Bronchial smooth muscle cell (primary cell): ENCODE measurements at places on chromosomes 6 and 20. TPM values are rescaled to one million over a fixed set of nuclear protein-coding genes. Genes with fewer than 3 reads are reported as not detected.

Gene TRAPPC3L
- total RNA-seq, result 0.09 and 0.16 TPM in 2 replicates

Gene VEGFA
- total RNA-seq, result 41.8 and 164 TPM in 2 replicates

Gene RMND1
- 29.5 and 42.9 TPM in 2 replicates for total RNA-seq

Gene BPHL
- 16.6 and 16.7 TPM in 2 replicates for total RNA-seq

Gene WFDC5
- not detected in 2 replicates for total RNA-seq

Gene PRICKLE4
- 0.16 TPM in 1 of 2 replicates, not detected in the other for total RNA-seq

Gene TSPO2
- not detected in 2 replicates for total RNA-seq

Gene GSTA5
- not detected in 2 replicates for total RNA-seq

Gene TOX2
- 1.6 and 1.7 TPM in 2 replicates for total RNA-seq

Gene HLA-DPA1
- 2.4 TPM in 1 of 2 replicates, not detected in the other for total RNA-seq

Gene C2
- total RNA-seq, result 0.86 and 2.0 TPM in 2 replicates

Gene OPRL1
- total RNA-seq, result 2.2 and 3.5 TPM in 2 replicates

Gene PKIB
- 2.1 and 9.3 TPM in 2 replicates for total RNA-seq

Gene SLC32A1
- not detected in 2 replicates for total RNA-seq

Gene GLP1R
- total RNA-seq, result not detected in 2 replicates

Gene C20orf202
- not detected in 2 replicates for total RNA-seq

Gene GUCA1A
- under 0.01 TPM in 1 of 2 replicates, not detected in the other for total RNA-seq

Gene NINL
- total RNA-seq, result 15.3 and 17.0 TPM in 2 replicates

Gene DTD1
- total RNA-seq, result 64.4 and 80.4 TPM in 2 replicates

Gene NOTCH4
- 0.77 and 0.79 TPM in 2 replicates for total RNA-seq

Gene LAMA4
- total RNA-seq, result 569 and 653 TPM in 2 replicates

Gene RIMS4
- under 0.01 and 0.16 TPM in 2 replicates for total RNA-seq

Gene GFOD1
- total RNA-seq, result 1.9 and 3.5 TPM in 2 replicates

Gene RIPK1
- 16.4 and 22.0 TPM in 2 replicates for total RNA-seq

Gene ANGPT4
- not detected in 2 replicates for total RNA-seq

Gene BPIFA1
- total RNA-seq, result not detected in 2 replicates

Gene TRIM31
- total RNA-seq, result not detected in 2 replicates
